ENCODE measurements at places on chromosomes 16 and 17.
A peak's percentile ranks its signal among the peaks of the same experiment; 100 is the strongest.

- no peak for DNase-seq
Measured at GRCh38 chr16:26665166-26665939, 401.4 kb upstream of the C16orf82 start.

DNA sequence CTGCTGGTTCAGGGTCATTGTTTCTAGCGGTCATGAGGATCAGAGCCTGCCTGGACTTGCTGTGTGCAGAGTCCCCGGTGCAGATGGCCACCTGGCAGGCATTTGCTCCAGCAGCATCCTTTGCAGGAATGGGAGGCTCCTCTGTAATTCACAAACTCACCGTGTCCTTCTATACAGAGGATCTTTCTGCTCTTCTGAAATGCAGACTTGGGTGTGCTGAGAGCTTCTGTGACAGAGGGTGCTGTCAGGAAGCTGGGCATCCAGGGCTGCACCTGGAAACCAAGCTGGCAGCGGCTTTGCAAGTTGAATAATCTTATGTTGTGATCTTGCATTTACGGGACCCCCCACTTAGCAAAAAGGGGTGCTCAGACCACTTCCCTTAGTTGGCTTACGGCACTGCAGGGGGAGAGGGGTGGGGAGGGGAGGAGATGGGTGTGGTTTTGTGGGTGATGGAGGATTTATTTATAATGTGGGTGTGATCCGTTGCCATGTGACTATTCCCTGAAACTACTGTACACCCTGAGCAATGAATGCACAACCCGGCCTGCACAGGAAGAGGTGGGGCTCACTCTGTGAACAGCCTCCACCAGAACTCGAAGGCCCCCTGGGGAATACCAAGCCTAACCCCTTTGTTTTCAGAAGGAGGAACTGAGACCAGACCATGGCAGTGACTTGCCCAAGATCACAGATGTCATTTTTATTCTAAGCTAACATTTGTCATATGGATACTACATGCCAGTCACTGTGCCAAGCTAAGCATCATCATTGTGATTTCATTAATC is 178.3 kb downstream of the PRKCB start:
- no peak for DNase-seq

- DNase-seq: no peak
Measured at GRCh38 chr16:56743840-56744239, 13.9 kb downstream of the NUP93 start.

DNA sequence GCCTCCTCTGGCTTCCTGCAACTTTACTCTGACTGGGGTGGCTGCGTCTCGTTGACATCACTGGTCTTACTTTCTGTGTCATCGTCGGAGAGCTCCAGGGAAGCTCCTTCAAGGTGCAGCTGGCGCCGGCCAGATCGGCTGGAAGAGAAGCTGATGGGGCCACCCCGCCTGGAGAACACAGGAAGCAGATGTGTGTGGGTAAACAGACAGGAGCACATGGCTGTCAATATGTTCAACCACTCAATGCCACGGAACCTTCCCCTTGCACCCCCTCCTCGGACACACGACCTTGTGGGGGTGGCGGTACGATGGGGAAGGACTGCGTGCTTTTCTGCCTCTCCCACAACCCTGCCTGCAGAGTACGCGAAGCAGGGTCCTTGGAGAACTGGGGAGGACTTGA is 40.1 kb downstream of the NDEL1 start:
- no peak for DNase-seq

DNA sequence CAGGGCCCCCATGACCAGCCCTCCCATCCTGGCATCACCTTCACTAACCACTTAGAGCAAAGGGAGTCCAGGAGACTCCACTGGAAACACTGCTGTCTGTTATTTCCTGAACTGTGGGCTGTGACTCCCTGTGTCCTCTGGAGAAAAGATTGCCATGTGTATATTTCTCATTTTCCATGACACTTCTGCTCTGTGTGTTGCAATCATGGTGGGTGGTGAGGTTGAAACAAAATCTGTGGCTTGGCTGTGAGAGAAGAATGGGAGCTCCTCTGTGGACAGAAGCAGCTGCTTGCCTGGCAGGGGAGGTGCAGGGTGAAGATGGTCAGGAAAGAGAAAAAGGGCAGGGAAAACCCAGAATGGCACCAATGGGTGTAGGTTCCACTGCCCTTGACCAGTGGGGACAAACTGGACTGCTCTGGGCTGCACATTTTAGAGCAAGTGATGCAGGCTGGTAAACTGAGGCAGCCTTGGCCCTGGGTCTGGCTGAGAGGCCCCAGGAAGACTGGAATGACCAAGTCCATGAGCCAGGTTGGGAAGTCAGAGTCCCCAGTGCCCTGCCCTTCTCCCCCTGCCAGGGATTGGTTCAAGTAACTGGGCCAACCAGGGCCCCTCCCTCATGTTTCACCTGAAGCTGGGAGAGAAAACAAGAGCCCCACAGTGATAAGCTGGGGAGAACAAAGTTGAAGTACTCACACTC is 314.3 kb downstream of the C16orf95 start:
- DNase-seq: peak; percentile 46

- DNase-seq: no peak
Measured at GRCh38 chr16:87487361-87487924, 5.4 kb downstream of the ZCCHC14 start.

DNA sequence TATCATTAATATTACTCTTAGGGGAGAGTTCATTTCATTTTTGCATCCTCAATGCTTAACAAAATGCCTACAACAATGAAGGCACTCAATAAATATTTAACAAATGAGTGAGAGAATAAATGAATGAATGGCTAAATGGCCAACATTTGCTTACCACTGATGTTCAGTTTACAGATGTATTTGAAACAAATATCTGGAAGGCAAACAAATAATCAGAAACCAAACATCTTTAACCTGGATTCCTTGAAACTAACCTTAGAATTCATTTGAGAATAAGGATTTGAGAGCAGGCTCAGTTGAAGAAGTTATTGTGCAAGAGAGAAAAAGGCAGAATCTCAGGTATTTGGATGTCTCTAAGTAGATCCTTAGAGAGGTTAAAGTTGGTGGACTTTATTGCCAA is 8.4 kb downstream of the NACA2 start:
- DNase-seq: no peak

- peak; percentile 97 for DNase-seq
Measured at GRCh38 chr16:81181013-81181720, 57.3 kb upstream of the BCO1 start.

DNA sequence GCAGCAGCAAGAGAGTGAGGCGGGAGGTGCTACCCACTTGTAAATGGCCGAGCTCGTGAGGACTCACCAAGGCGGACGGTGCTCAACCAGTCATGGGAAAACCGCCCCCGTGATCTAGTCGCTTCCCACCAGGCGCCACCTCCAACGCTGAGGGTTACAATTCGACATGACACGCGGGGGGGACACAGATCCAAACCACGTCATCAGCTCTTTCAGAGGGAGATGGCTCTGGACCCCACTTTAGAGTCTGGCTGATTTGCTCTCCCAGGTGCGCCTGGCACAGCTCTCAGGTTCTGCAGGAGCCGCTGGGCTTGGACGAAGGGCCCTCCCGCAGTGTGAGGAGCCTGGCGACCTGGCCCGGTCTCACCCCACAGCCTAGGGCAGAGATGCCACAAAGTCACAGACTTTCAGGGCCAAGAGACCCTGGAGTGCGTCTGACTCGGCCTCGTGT is 21.1 kb upstream of the DOC2B start:
- DNase-seq: no peak

- DNase-seq: no peak
Measured at GRCh38 chr17:13885550-13885949, 183.8 kb upstream of the COX10 start.

DNA sequence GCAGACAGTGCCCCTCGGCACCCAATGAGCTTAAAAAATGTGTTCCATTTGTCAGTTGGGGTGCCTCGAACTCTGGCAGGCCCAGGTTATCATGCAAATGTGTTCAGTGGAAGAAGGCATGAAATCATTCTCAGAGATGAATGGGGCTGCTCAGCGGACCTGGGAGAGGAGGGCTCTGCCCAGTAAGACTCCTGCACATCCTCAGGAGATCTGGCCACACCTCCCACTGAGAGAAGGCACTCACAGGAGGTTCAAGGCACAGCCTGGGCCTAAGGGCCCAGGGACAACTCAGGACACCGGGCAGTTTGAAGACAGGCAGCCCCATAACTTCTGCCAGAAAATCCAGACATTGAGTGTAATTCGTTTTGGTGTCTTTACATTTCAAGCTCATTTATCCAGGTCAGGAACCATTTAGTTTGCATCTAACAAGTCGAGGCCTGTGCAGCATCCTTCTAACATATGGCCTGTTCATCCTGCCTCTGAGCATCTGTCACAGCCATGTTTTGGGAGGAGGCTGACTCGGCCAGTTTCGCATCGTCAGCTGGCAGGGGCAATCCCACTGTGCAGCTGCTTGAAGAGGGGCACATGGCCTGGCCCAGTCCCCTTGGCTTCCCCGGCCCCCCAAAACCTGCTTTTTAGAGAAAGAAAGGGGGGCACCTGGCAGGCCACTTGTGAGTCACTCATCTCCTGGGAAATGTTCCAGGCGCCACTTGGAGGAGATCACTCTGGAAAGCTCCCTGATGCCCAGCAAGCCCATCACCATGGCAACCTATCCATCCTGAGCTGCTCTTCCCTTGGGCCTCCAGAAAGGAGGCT is 31.2 kb upstream of the BCAR1 start:
- peak; percentile 47 for DNase-seq

DNA sequence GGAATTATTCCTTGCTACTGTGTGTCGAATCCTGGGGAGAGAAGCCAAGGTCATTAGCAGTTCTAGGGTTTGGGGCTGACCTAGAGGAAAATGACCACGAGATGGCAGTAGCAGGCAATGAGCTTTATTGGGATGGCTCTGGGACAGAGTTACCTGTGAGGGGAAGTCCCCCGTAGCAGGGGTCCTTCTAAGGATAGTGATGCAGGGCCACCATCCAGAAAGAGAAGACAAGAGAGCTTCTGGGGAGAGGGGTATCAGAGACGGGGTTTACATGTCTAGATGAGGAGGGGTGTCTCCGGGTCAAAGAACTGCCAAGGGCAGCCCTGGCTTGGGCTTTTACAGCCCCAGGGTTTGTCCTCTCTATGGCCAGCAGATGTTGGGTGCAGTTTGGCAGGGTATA is 6.4 kb upstream of the GGT6 start:
- peak; percentile 56 for DNase-seq

DNA sequence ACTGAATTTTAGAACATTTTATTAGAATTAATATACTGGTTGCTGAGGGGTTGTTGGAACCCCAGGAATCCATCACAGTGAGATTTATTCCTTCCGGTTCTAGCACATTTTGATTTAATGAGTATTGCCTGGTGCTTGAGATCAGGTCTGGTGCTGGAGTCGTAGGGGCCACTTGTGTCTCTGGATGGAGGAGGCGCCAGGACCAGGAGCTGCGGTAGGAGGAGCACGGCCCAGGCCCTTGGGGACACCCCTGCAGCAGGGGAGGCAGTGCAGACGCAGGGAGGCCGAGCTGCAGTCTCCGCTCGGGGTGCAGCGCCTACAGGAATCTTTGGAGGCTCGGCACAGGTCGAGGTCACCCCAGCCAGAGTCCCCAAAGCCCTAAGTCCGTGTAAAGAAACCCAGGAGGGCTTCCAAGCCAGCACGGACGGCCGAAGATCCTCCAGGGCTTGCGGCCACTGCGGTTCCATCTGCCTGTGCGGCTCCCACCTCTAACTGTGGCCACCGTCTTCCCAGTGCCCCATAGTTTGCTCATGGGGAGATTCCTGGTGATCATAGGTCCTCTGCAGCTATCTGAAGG is 66.2 kb upstream of the CREBBP start:
- DNase-seq: no peak

- DNase-seq: no peak
Measured at GRCh38 chr17:35299135-35299534, 56.3 kb downstream of the SLFN5 start.

- DNase-seq: no peak
Measured at GRCh38 chr17:3543453-3543852, 14.2 kb downstream of the TRPV3 start.

- no peak for DNase-seq
Measured at GRCh38 chr17:56367366-56367765, 214.1 kb downstream of the ANKFN1 start.

DNA sequence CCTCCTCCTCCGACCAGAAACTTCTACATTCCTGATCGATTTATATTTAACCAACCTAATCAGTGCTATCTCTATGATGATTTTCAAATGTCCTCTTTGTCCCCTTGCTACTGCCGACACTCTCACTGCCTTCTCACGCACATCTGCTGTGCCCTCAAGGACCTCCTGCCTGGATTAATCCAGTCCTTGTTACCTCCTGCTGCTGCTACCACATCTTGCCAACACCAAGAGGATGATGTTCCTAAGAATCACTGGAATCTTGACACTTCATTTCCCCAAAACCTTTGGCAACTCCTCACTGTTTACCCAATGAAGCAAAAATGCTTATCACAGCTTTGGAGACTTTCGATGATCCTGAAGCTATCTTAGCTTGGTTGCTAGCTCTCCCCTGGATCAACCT is 287.3 kb upstream of the AXIN2 start:
- DNase-seq: no peak

Data from amniotic epithelial cell (primary cell).